ENCODE measurements at places on chromosomes 12 and 14.

GRCh38 chr12:82425241-82425640 lies 66.9 kb downstream of the METTL25 start:
- no peak for DNase-seq

- no peak for DNase-seq
Observed at GRCh38 chr12:82966001-82966559, 279.4 kb downstream of the TMTC2 start.

DNA sequence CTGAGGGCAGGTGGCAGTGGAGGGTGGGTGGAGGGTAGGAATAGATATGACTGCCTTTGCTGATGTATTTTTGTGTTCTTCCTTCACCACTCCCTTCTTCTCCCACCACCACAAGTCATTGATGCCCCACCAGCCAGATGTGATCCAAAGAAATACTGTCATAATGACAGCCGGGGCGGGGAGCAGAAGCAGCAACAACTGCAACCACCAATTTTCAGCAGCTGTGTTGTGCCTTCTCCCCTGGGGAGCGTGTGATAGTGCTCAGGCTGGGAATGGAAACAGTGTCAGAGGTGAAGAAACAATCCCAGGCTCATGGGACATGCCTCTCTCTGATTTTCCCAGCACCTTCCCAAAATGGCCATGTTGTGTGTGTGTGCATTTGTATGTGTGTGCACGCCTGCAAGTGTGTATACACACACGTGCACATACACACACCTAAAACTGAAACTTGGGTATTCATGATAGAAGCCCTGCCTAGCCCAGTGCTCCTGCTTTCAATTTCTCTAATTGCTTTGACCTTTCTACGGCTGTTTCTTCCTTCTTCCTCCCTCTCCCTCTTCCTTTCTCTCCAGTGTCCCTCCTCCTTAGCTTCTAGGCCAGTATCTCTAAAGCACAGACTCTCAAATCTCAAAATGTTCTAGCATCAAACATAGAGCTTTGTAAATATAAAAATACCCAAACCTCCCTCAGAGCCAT lies 299.2 kb upstream of the FKBP4 start:
- DNase-seq: no peak

DNA sequence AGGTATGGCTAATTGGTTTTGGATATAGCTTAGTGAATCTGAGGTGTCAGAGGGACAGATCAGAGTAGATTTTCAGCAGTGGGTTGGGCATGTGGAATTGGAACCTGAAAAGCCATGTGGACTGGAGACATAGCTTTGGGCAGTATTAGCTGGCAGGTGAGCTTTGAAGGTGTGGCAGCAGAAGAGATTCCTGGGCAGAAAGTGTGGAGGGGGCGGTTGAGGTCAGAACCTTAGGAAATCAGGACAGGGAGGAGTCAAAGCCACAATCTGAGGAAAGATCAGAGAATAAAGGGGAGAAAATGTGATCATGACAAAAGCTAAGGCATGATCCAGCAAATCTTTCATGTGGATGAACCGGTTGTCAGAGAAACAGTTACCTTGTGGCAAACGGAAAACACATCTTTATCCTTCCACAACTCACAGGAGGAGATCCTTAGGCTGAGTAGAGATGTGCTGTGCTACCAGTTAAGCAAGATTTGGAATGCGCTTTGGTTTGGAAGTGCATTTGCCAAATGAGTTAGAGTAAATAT lies 56.4 kb downstream of the PTGER2 start:
- DNase-seq: no peak

DNA sequence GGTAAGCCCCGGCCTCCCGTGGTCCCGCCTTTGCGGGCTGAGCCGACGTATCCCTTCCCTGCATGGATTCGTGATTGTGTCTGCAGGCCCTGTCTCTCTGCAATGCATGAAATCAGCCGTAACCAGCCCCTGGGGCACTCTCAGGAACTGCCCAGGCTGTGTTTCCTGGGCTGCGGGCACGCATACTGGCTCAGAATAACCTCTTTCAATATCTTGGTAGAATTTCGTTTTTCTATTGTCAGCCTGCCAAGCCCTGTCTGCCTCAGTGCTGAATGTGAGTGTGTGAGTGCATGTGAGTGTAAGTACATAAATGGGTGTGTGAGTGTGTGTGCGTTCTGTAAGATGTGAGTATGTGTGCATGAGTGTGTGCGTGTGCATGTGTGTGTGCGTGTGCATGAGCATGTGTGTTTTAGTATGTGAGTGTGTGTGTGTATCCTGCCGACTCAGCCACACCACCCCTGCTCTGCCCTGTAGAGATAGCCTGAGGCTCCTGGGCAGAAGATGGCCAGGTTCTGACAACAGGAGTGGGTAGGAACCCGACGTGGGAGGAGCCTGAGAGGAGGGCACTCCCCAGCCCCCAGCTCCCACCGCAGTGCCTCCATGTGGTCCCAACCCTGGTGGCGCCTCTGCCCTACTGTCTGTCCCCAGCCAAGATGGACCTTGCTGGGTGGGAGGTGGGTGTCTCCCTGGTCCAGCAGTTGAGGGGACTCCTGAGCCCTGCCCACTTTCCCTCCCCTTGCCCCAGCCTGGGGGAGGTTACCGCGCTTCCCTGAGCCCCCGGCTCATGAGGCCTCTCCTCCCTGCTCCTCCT lies 268.8 kb downstream of the ADGRD1 start:
- DNase-seq: no peak

DNA sequence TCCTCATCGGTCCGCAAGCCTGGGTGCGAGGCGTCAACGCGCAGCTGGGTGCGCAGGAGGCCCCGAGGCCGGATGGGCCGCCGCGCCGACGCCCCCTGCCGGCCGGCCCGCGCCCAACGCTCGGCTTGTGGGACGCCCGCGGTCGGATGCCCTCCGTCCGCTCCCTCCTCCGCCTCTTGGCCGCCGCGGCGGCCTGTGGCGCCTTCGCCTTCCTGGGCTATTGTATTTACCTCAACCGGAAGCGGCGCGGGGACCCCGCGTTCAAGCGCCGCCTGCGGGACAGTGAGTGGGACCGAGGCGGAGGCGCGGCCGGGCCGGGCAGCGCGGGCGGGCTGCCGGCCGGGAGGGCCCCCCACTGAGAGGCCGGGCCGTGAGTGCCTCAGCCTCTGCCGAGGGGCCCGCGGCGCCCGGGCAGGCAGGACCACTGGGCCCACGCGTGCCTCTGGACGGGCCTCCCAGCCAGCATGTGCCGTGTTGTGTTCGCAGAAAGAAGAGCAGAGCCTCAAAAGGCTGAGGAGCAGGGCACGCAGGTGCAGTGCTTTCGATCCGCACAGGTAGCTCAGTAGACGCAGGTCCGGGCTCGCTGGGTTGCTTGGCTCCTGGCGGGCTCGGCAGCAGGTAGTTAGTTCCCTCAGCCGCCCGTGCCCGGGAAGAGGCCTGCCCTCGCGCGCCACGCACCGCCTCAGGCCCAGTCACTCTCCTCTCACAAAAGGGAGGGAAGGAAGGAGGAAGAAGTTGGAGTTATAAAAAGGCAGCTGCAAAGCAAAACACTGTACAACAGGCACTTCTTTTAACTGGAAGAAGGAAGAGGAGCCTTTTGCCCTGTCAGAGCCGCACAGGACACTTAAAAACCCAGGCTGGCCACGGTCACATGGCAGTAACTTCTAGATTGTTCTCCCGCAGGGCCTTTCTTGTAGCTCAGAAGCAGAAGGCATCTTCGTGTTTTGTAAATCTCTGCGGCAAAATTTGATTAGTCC lies at the start of gene TOMM20L:
Gene TOMM20L (plus strand): TSS at position 119 of the 977 bp plus-strand sequence. CDS start 28 bp downstream, at position 147.
- peak; percentile 87 for DNase-seq

GRCh38 chr14:49052521-49052920 lies 533.7 kb downstream of the RPS29 start:
- no peak for DNase-seq

DNA sequence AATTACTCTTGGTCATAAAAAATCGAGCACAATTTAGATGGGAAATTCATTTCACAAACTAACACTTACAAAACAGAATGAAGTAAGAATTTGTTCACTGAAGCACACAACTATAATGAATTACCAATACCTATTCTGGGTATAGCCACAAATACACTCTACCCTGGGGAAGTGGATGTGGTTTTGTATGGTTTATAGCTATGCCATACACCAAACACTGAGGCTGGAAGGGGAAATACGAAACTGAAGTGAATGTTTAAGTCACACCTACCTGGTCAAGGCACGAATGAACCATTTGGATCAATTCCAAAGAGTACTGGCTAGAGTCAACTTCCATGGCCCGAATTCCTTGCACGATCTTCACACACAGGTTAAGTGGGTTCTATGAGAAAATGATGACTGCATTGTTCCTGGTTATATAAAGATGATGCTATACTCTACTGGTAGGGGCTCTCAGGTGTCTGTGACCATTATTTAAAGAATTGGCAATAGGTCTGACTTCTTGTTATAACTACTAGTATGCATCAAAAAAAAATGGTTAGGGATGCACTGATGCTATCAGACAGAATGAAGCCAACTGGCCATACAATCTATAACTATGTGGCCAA lies 12.8 kb downstream of the NEK9 start:
- DNase-seq: no peak

GRCh38 chr12:100485983-100486382 lies 12.3 kb downstream of the NR1H4 start:
- no peak for DNase-seq

DNA sequence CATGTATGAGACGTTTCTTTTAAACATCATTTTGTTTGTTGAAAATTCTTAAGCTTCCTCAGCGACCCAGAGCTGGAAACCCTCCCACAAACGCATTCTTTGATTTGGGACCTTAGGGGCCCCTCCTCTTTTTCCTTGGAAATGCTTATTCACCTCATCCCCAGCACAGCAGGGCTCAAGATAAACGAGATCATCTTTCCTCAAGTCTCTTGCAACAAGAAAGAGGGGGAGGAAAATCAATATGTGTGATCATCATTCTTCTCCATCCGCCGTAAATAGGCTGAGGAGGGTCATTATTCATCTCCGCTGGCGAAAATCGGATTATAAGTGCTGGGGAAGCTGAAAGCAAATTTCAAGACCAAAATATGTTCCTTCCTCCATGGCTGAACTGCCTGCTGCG lies 1415.2 kb downstream of the AACS start:
- no peak for DNase-seq

GRCh38 chr14:35201066-35201465 lies 78.7 kb downstream of the PRORP start:
- DNase-seq: no peak

- DNase-seq: no peak
Observed at GRCh38 chr12:88057994-88058718, 29.0 kb upstream of the C12orf50 start.

GRCh38 chr12:80849337-80849736 lies 88.4 kb downstream of the LIN7A start:
- DNase-seq: no peak
